ENCODE measurements at places on chromosomes 5 and 9.

GRCh38 chr5:176521286-176521685 lies 15.9 kb downstream of the RNF44 start:
- DNase-seq = no peak

DNA sequence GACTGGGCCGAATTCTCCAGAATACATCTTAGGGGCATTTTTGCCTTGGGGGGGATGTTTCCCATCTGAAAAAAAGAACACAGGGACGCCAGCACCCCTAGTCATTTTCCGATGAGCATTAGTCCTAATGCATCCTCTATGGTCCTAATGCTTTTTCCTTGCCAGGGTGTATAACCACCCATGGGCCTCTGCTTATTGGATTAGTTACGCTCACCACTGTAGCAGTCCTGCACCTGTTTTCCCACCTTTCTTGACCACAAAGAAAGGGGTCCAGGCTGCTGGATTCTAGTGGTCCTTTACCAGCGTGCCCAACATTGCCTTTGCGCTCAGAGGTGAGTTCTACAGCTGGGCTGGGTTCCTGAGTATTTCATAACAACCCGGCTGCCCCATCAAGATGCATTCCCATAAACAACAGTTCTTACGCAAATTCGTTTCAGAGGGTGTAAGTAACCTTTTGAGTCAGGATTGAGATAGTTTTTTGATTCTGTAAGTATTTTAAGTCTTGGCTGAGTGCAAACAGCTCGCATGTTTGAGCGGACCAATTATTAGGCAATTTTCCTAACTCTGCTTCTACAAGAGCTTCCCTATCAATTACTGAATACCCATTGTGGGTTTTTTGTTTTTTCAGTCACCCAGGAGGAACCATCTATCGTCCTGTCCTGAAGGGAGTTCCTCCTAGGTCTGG lies 135.1 kb downstream of the DROSHA start:
- no peak for DNase-seq

- DNase-seq = no peak
Measured at GRCh38 chr9:89112243-89112642, 66.4 kb downstream of the SHC3 start.

- no peak for DNase-seq
Measured at GRCh38 chr5:117539692-117540091, 965.1 kb upstream of the SEMA6A start.

DNA sequence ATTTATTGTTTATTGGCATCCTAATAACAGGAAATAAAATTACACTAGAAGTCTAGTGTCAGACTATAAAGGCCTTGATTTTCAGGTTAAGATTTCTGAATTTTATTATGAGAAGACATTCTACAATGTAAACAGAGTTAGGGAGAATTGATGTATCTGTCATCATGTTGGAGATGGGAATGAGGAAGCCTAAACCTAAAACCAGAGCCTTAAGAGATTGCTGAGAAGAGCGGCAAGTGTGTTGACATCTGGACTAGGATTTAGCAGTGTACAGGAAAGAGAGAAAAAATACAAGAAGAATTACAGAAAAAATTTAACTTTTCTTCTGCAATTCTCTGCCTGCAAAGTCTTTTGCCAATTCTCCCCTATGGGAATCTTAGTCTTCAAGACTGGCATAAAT lies 525.5 kb downstream of the NR2F1-AS1 start:
- no peak for DNase-seq

- no peak for DNase-seq
Measured at GRCh38 chr5:5146530-5147160, 6.5 kb downstream of the ADAMTS16 start.

Measured in stimulated activated CD4-positive, alpha-beta T cell treated with anti-CD3 and anti-CD28 coated beads, Interleukin-2, amount 100 ng/mL, for 4 hours (primary cell).